Activated T-cell treated with anti-CD3 and anti-CD28 coated beads, Interleukin-2, amount 50 U/mL, for 72 hours (primary cell): ENCODE measurements at places on chromosomes 4 and X.

DNA sequence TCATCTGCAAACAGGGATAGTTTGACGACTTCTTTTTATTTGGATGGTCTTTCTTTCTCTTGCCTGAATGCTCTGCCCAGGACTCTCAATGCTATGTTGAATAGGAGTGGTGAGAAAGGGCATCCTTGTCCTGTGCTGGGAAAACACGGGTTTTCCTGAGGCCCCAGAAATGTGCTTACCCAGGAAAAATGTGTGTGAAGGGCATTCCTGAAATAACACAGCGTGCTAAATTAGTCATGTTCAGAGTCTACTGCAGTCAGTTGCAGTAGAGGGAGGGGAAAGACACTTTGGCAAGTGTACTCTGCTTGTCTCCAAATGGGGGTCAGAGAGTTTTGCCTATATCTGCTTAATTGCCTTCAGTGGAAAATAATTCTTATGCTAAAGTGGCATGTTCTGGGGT is 153.9 kb downstream of the CCNG2 start:
- H3K27ac ChIP-seq, result no peak overlapping the region
- H3K36me3 ChIP-seq, result no peaks in the 10 kb centered on the region
- H3K4me1 ChIP-seq, result no peaks in the 10 kb centered on the region
- H3K27me3 ChIP-seq, result peaks cover 8% of the 10 kb centered on the region
- DNase-seq, result no peak

DNA sequence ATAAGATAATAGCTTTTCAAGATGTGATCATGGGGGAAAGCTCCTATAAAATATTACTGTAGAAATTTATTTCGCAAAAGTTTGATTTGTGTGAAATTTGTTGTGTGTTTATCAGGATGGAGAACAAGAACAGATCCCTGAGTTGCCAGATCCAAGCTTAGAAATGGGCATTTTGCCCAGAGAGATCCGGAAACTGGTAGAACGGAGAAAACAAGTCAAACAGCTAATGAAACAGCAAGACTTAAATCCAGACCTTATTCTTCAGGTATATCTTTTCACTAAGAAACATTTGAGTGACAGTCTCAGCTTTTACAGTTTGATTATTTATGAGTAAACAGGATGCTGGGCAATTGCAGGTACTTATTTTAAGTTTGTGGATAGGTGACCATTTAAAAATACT is 54.5 kb downstream of the POLA1 start:
- H3K4me3 ChIP-seq, result no peak overlapping the region
- H3K4me1 ChIP-seq, result no peaks in the 10 kb centered on the region
- no peak for DNase-seq
- H3K27me3 ChIP-seq, result no peaks in the 10 kb centered on the region
- peaks cover 2% of the 10 kb centered on the region for H3K36me3 ChIP-seq
- no peak overlapping the region for H3K27ac ChIP-seq

GRCh38 chr4:172654457-172654856 is 514.2 kb upstream of the GALNT7 start:
- H3K4me3 ChIP-seq, result no peak overlapping the region
- no peak for DNase-seq
- no peak overlapping the region for H3K27ac ChIP-seq
- no peaks in the 10 kb centered on the region for H3K27me3 ChIP-seq

- no peaks in the 10 kb centered on the region for H3K27me3 ChIP-seq
- DNase-seq, result no peak
- peaks cover 2% of the 10 kb centered on the region for H3K36me3 ChIP-seq
- H3K27ac ChIP-seq, result no peak overlapping the region
- H3K4me3 ChIP-seq, result no peak overlapping the region
- no peaks in the 10 kb centered on the region for H3K4me1 ChIP-seq
These were observed 831.3 kb downstream of the NLGN4X start for GRCh38 chrX:5397409-5397808.

DNA sequence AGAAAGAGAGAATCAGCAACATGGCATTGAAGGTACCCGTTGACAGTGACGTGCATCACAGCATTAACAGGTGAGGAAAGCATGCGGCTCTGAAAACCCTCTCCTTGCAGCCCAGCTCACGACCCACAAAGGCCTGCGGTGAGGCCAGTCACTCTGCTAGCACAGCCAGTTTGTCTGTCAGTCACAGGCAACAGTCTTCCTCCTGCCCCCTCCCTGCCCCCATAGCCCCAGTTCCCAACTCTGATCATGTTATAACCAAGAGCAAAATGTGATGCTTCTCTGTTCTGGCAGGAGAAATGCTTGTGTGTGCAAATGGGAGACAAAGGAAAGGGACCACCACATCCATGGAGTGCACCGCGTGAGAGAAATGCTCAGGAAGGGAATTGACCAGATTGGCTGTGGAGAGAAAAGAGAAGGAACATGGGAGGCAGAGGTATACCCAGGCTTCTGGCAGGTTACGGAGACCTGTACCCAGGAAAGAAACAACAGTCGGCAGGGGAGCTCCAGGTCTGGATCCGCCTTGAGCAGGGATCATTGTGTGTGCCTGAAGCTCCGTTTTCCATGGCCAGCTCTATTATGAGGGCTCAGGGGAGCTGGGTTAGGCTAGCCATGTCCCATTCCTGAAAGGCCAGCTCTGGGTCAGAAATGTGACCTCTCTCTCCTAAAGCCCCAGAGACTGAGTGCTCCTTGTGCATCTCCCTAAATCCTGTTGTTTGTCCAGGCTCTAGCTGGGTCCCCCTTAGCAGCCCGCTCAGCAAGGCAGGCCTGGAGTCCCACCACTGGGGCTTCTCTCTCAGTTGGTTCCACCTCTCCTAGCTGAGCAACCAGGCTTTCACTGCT is 139.7 kb upstream of the MAMLD1 start:
- peaks cover 42% of the 10 kb centered on the region for H3K27me3 ChIP-seq
- H3K36me3 ChIP-seq, result no peaks in the 10 kb centered on the region
- H3K27ac ChIP-seq, result no peak overlapping the region

- H3K4me1 ChIP-seq, result no peaks in the 10 kb centered on the region
- DNase-seq, result no peak
- H3K27me3 ChIP-seq, result no peaks in the 10 kb centered on the region
- H3K36me3 ChIP-seq, result no peaks in the 10 kb centered on the region
- H3K27ac ChIP-seq, result no peak overlapping the region
These were observed 399.0 kb downstream of the GBA3 start for GRCh38 chr4:23091711-23092110.

- H3K27ac ChIP-seq, result no peak overlapping the region
- no peak overlapping the region for H3K4me3 ChIP-seq
- H3K27me3 ChIP-seq, result peaks cover 63% of the 10 kb centered on the region
- H3K36me3 ChIP-seq, result no peaks in the 10 kb centered on the region
These were observed 79.4 kb downstream of the ADGRG4 start for GRCh38 chrX:136380010-136380769.

GRCh38 chrX:9462456-9462855 is 2.4 kb upstream of the TBL1X start:
- peak overlapping the region; percentile 85 for H3K4me3 ChIP-seq
- peak overlapping the region; percentile 90 for H3K27ac ChIP-seq
- peaks cover 7% of the 10 kb centered on the region for H3K36me3 ChIP-seq
- DNase-seq, result no peak

- no peaks in the 10 kb centered on the region for H3K36me3 ChIP-seq
- H3K4me3 ChIP-seq, result no peak overlapping the region
- no peak for DNase-seq
- no peak overlapping the region for H3K27ac ChIP-seq
These were observed 52.9 kb downstream of the CRMP1 start for GRCh38 chr4:5839751-5840674.

GRCh38 chr4:162506253-162506652 is 342.5 kb upstream of the FSTL5 start:
- H3K4me3 ChIP-seq, result no peak overlapping the region
- no peak overlapping the region for H3K27ac ChIP-seq
- no peaks in the 10 kb centered on the region for H3K36me3 ChIP-seq
- H3K27me3 ChIP-seq, result no peaks in the 10 kb centered on the region

- peaks cover 16% of the 10 kb centered on the region for H3K36me3 ChIP-seq
- H3K4me1 ChIP-seq, result peaks cover 27% of the 10 kb centered on the region
- H3K4me3 ChIP-seq, result no peak overlapping the region
- DNase-seq, result no peak
- peak overlapping the region; percentile 6 for H3K27ac ChIP-seq
These were observed 11.0 kb downstream of the PGM2 start for GRCh38 chr4:37837446-37837845.

DNA sequence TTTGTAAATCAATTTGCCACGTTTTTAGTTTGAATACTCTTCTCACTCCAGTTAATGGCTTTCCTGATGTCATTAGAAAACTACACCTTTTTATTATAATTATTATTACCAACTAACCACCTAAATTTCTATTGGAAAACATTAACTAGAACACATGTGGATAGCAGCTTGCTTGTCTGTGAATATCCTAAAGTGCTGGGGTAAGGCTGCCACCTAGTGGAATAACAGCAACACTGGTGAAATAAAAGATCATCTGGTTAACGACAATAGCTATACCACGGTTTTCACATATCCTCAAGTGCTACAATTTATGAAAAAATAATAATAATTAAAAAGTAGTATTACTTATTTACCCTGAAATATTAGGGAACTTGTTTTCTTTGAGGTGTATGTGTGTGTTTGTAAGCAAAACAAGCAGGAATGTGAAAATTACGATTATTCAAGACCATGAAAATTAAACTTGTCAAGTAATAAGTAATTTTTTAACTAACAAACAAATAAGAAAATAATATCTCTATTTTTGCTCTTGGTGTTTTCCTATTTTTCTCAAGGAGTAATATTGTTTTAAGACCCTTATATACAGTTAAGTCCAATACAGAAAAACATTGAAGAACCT is 130.1 kb upstream of the TECRL start:
- no peak overlapping the region for H3K4me3 ChIP-seq
- no peak overlapping the region for H3K27ac ChIP-seq
- no peaks in the 10 kb centered on the region for H3K36me3 ChIP-seq
- no peaks in the 10 kb centered on the region for H3K27me3 ChIP-seq
- H3K4me1 ChIP-seq, result no peaks in the 10 kb centered on the region

DNA sequence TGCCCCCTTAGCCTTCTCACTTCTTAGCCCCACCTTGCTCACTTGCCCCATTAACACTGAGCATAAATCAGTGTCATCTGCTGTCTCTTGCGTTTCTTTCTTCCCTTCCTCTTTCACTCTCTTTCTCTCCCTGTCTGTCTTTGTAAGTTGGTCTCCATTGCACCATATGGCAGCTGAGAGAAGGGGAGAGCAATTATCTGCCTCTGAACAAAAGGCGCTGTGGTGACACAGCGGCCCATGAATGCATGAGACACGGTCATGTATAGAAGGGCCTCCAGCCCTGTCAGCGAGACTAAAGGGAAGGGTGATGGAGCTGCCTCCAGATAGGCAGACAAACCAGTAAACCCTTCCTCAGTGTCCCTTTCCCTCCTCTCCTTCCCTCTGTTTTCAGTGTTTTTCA is 88.8 kb upstream of the PCDH18 start:
- no peaks in the 10 kb centered on the region for H3K36me3 ChIP-seq
- H3K4me1 ChIP-seq, result no peaks in the 10 kb centered on the region
- DNase-seq, result no peak
- H3K27ac ChIP-seq, result no peak overlapping the region
- H3K4me3 ChIP-seq, result no peak overlapping the region

- no peak for DNase-seq
- no peak overlapping the region for H3K4me3 ChIP-seq
- no peaks in the 10 kb centered on the region for H3K36me3 ChIP-seq
- H3K27ac ChIP-seq, result no peak overlapping the region
- peaks cover 37% of the 10 kb centered on the region for H3K27me3 ChIP-seq
These were observed 210.7 kb upstream of the PRPS2 start for GRCh38 chrX:12580548-12580947.

DNA sequence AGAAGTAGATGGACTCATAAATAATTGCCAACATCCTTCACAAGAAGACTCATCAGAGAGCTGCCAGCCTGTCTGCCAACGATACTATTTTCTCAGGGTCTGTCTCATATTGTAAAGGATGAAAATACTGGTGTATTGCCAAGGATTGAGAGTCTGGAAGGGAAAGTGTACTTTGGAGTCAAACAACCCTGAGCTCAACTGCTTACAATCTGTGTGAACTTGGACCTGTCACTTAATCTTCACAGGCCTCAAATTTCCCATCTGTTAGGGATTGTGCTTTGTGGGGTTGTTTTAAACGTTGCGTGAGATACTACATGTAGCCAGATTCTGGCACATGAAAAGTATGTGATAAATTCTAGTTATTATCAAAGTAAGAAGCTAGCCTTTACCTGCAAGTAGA is 169.1 kb downstream of the LHFPL1 start:
- no peak overlapping the region for H3K4me3 ChIP-seq
- no peaks in the 10 kb centered on the region for H3K4me1 ChIP-seq
- no peak for DNase-seq
- H3K27ac ChIP-seq, result no peak overlapping the region
- H3K27me3 ChIP-seq, result peaks cover 17% of the 10 kb centered on the region

DNA sequence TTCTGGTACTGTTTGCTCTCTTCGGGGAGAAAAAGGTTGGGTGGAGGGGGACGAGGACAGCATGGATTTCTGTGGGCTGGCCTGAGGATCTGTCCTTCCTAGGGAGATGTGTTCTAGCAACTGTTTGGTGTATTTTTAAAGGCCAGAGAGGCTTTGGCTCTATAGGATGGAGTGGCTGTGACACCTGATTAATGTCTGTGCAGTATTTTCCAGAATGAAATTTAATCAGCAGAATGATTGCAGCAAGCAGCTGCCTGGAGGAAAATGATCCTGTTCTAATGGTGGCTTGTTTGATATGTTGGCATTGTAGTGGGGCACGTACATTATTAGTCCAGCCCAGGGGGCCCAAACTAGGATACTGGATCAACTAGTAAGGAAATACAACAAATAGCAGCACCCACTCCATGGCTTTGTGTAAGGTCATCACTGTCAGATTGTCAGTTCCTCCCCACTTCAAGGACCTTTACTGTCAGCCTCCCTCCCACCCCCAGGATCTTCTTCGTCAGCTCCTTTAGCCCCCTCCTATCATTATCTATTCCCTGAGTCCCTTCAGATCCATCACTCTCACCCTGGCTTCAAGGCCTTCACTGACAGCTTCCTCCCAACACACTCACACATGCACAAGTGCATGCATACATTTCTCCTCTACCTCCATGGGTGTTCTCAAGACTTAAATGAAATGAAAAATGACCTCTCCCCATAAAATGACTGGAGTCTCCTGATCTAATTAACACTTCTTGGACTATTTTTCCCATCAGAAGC is 10.4 kb upstream of the TMEM255A start:
- no peaks in the 10 kb centered on the region for H3K4me1 ChIP-seq
- no peaks in the 10 kb centered on the region for H3K36me3 ChIP-seq
- DNase-seq, result no peak

GRCh38 chrX:138150709-138151108 is 560.8 kb downstream of the FGF13 start:
- H3K4me1 ChIP-seq, result no peaks in the 10 kb centered on the region
- H3K4me3 ChIP-seq, result no peak overlapping the region
- H3K36me3 ChIP-seq, result no peaks in the 10 kb centered on the region

DNA sequence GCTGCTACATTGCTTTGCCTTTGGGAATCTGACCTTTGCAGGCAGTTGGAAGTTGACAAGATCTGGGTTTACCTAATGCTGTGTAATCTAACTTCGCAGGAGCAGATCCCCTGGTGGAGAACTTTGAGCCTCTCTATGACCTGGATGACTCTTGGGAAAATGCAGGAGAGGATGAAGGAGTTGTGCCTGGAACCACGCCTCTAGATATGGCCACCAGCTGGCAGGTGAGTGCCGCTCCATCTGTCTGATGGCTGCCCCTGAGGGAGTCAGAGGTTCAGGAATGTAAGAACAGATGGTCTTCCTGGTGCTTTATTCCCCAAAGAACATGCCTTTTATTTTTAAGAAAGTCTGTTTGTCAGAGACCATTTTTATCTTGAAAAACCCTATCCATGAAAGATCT is 109.3 kb downstream of the NFKB1 start:
- H3K27ac ChIP-seq, result peak overlapping the region; percentile 97
- no peaks in the 10 kb centered on the region for H3K27me3 ChIP-seq
- H3K4me3 ChIP-seq, result no peak overlapping the region
- H3K36me3 ChIP-seq, result peaks cover 31% of the 10 kb centered on the region

- peaks cover 22% of the 10 kb centered on the region for H3K27me3 ChIP-seq
- DNase-seq, result no peak
- no peak overlapping the region for H3K4me3 ChIP-seq
- H3K4me1 ChIP-seq, result no peaks in the 10 kb centered on the region
These were observed 225.0 kb downstream of the GRIA3 start for GRCh38 chrX:123408821-123409737.
